ENCODE measurements at places on chromosomes 2 and 18.

- no peak for DNase-seq
Measured at GRCh38 chr2:200302940-200303727, 3.4 kb upstream of the SPATS2L start.

DNA sequence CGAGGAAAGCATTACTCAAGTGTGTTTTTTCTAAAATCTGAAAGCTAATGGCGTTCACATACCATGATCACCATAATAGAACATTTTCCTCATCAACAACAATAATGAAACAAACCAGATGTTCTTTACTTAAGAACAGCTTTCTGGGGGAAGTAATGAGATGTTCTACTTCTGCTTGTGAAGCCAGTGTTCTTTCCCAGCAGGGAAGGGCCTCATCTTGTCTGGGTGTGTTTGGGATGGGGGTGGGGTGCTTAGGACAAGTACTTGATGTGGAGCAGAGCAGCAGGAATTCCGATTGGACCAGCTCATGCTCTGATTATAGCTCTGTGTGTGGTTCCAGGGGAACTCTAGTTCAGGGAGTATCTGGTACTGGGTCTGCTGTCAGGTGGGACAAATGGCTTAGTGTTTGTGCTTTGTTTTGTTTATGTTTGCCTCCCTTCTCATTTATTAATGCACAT lies 163.0 kb upstream of the NOSTRIN start:
- no peak for DNase-seq

GRCh38 chr2:85019121-85019520 lies 48.2 kb downstream of the KCMF1 start:
- no peak for DNase-seq

DNA sequence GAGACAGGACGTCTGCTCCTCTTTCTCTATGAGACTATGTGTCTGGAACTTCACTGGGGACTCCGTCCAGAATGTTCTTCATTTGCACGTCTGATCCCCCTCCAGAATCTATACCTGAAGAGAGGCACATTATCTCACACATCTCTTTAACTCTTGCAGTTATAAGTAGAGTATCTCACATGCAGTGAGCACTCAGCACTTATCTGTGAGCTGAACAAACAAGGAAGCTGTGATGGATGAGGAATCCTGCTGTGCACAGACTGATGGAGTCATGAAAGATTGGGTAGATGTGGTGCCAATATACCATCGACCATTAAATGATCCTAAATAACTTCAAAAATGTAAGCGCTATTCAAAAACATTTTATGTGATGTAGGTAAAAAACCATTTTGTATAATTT lies 888.3 kb upstream of the CELF4 start:
- DNase-seq: no peak

- no peak for DNase-seq
Measured at GRCh38 chr18:4358618-4359017, 96.5 kb downstream of the DLGAP1 start.

DNA sequence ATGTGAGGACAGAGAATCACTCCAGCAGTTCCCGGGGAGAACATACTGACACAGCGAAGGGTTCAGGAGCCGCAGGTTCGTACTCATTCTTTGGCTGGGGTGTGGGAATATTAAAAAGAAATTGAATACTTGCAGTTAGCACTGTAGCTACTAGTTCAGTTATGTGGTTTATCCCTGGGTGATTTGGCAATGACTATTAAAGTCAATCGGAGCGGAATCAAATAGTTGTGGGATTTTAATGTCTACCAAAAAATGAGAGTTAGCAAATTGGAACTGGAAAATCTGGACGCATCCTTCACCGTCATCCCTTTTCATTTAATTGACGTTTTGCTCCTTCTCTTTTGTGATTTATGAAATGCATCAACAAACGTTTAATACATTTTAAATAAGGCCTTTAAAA lies 50.8 kb downstream of the GBX2 start:
- no peak for DNase-seq

DNA sequence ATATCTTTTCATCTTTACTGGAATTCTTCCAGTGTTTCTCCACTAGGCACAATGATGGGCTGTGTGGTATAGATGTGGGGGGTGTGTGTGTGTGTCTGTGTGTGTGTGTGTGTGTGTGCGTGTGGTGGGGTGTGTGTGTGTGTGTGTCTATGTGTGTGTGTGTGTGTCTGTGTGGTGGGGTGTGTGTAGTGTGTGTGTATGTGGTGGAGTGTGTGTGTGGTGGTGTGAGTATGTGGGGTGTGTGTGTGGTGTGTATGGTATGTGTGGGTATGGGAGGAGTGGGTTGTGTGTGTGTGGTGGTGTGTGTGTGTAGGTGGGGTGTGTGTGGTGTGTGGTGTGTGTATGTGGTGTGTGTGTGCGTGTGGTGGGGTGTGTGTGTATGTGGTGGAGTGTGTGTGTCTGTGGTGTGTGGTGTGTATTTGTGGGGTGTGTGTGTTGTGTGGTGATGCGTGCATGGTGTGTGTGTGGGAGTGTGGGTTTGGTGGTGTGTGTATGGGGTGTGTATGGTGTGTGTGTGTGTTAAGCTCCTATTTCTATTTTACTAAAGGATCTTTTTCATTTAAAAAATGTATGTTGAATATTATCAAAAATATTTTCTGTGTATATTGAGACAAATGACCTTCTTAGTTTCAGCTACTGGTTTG lies 84.2 kb downstream of the IRS1 start:
- DNase-seq: no peak

DNA sequence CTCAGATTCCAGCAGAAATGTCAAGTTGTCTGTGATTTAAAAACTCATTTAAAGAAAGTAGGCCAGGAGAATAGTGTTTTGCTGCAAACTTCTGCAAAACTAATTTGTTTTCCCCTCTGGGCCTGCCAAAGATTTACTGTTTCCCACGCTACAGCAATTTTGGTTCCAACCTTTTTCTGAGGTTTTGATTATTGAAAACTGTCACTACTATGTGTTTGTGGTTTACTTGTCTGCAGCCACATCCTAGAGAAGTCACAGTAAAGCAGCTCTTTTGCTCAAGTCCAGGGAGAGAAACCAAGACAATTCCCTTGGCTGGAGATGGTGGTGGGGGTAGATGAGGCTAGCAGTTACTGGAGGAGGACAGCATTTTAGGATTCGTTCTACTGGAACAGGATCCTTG lies 12.8 kb downstream of the IL1R2 start:
- DNase-seq: no peak

All from effector CD8-positive, alpha-beta T cell (primary cell).